ENCODE measurements at places on chromosomes 5 and 9. TPM values are rescaled to one million over a fixed set of nuclear protein-coding genes. Genes with fewer than 3 reads are reported as not detected.

The PLAC8L1 gene
- total RNA-seq, result 0.36 TPM

The CXCL14 gene
- total RNA-seq, result not detected

The PCDH12 gene
- total RNA-seq, result 1.3 TPM

The EFCAB9 gene
- total RNA-seq, result not detected

The ARID3C gene
- total RNA-seq, result not detected

The PCDHA8 gene
- not detected for total RNA-seq

The CNTNAP3B gene
- not detected for total RNA-seq

The ACTBL2 gene
- total RNA-seq, result not detected

The RANBP3L gene
- total RNA-seq, result 0.14 TPM

The IL11RA gene
- 13.0 TPM for total RNA-seq

The PCDHGA4 gene
- not detected for total RNA-seq

The SPINK7 gene
- not detected for total RNA-seq

The NTRK2 gene
- not detected for total RNA-seq

The FST gene
- 0.22 TPM for total RNA-seq

The NKD2 gene
- 0.66 TPM for total RNA-seq

The GABRA6 gene
- not detected for total RNA-seq

The NEUROG1 gene
- not detected for total RNA-seq

The SPINK13 gene
- total RNA-seq, result not detected

The PCDHGA8 gene
- not detected for total RNA-seq

The DMRT3 gene
- total RNA-seq, result not detected

The GLDC gene
- 0.68 TPM for total RNA-seq

The SV2C gene
- total RNA-seq, result not detected

The IFNE gene
- total RNA-seq, result not detected

The TSSK1B gene
- not detected for total RNA-seq

The GOLGA1 gene
- total RNA-seq, result 14.3 TPM

The FBN2 gene
- total RNA-seq, result not detected

The BTNL8 gene
- 0.12 TPM for total RNA-seq

The NUTM2G gene
- not detected for total RNA-seq

The PNPLA7 gene
- total RNA-seq, result 2.5 TPM

All from activated naive CD8-positive, alpha-beta T cell treated with anti-CD3 and anti-CD28 coated beads for 36 hours (primary cell).